ENCODE measurements at places on chromosomes 11 and 22.

DNA sequence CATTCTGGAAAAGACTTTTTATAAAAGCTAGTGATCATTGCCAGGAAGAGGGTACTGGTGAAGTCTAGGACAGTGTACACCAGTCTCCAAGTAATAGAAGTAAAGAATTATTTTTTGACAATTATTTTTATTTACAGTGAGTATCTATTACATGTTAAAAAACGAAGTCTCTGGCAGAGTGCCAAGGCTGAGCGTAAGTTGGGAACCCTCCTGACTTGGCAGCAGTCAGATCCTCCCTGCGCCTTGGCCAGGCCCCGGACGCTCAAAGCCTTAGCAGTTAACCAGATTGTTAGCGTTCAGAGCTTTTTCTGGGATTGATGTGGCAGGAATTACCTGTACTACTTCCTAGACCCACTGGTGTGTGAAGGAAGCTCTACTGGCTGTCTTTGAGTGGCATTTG, 38.1 kb upstream of the CTTN start:
- DNase-seq: no peak

DNA sequence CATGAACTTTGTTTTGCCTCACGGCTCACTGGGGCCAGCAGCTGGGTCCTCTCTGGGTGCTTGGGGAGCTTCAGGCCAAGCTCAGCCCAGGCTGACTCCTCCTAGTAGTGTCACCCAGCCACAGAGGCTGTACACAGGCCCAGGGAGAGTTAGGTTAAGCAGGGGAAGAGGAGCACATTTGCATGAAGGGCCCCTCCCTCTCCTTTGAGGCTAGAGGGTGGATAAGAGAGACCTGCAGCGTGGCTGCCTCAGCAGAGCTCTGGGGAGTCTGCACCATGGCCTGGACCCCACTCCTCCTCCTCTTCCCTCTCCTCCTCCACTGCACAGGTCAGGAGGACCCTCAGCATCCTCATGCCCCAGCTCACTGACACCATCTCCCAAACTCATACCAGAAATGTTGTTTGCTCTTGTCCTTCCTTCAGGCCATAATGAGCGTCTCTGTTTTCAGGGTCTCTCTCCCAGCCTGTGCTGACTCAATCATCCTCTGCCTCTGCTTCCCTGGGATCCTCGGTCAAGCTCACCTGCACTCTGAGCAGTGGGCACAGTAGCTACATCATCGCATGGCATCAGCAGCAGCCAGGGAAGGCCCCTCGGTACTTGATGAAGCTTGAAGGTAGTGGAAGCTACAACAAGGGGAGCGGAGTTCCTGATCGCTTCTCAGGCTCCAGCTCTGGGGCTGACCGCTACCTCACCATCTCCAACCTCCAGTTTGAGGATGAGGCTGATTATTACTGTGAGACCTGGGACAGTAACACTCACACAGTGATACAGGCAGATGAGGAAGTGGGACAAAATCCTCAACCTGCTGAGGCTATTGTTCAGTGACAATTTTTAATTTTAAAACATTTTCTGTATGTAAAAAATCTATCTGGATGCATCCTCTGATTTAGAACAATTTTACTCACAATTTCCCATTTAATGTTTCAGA, 82.4 kb upstream of the VPREB1 start:
- no peak for DNase-seq

GRCh38 chr11:40241524-40242051, 1217.9 kb downstream of the LRRC4C start:
- DNase-seq: peak; percentile 1

DNA sequence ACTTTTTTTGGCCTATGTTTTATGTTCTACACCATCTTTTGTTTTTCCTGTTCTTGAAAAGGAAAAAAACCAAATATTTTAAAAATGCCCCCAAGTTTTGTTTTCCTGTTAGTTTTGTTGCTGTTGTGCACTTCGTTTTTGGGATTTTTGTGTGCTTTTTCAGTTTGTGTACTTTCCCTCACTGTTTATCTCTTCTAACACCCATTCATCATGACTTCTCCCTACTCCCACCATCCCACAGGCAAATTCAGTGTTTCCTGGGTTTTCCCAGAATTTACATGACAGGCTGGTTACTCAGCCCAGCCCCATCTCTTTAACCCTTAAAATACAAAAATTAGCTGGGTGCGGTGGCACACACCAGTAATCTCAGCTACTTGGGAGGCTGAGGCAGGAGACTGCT, 15.6 kb downstream of the TMEM123 start:
- no peak for DNase-seq

DNA sequence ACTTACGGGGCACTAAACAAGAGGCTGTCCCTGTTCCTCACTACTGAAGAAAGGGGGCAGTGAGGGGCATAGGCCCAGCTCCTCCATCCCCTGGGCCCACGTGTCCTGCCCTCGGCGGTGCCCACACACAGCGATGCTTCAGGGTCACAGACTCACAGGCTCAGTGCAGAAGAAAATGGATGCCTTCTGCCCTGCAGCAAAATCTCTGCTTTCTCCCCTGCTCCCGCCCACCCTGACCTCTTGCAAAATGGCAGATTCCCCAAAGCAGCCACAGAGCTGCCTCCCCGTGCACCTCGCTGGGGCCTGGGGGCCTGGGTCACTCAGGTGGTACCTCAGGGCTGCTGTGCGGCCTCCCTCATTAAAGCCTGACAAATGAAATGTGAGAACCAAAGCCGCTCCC, 204.0 kb downstream of the DSCAML1 start:
- no peak for DNase-seq
